Forelimb muscle (tissue), 1 donor: ENCODE measurements at places on chromosomes 1 and 21.

DNA sequence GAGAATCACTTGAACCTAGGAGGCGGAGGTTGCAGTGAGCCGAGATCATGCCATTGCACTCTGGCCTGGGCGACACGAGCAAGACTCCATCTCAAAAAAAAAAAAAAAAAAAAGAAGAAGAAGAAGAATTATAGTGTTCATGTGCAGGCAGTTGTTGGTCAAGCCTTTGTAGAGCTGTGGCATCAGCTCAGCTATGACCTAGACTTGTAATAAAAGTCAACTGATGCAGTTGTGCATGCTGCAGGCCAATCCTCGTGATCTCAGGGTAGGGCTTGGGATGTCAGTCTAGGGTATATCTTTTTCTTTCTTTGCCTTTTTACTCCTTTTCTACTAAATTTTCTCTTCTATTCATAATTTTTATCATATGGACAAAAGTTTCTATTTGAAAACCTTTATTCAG is 76.2 kb downstream of the C1orf21 start:
- DNase-seq = no peak

GRCh38 chr1:185041742-185042141 is 3.6 kb upstream of the RNF2 start:
- DNase-seq = no peak

- DNase-seq = no peak
These were observed 11.0 kb upstream of the WNT9A start for GRCh38 chr1:227958617-227959324.

GRCh38 chr1:240508201-240508600 is 103.8 kb downstream of the GREM2 start:
- DNase-seq = no peak

DNA sequence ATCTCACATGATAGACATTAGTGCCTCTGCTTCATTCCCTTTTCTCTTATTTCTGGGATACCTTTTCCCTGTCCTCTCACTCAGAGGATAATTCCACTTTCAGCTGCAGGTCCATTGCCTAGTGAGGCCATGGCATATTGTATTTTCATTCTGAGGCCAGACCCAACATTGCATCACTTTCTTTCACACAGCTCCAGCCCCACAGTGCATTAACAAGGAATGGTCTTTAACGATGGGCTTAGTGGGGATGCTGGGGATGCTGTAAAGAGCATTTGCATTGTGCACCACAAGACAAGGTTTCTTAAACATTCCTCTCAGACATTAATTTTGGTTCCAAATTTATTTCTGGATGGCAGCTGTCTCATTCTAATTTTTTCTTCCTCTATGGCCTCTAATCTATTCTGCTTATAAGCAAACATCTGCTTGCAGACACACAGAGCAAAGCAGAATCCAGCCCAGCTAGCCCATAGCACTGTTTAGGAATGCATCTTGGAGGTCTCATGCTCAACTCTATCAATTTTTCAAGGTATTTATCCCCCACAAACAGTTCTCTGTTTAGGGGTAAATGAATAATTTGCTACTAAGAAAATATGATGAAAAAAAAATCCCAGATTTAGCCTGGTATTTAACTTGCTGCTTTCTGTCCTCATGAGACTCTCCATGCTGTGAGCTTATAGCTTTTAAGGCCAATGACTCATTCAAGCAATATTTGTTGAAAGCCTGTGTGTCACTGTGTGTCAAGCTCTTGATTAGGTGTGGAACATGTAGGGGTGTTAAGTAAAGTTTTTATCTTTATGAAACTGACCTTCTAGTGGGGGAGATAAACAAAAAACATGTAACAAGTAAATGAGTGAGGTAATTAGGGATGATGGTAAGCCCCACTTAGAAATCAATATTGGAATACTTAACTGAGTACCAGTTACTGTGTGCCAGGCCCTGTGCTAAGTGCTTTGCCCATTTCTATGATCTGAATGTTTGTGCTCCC is 44.5 kb upstream of the CCDC190 start:
- DNase-seq = no peak

DNA sequence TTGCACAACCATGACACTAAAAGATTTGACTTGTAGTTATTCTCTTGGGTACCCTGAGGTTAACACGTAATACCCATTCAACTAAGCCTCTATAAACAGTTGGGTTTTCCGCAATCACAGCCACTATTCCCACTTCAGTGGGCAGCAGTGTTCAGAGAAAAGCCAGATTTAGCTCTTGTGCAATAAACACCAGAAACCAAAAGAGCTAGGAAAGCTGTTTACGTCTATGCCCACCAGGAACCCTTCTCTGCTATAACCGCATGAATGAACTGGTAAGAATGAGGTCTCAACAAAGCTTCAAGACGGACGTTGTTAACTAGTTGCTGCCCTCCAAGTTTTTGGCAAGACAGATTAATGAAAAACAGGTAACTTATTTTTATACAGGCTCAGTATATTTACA is 101.3 kb downstream of the SLC45A1 start:
- DNase-seq = no peak
